ENCODE measurements at places on chromosomes 12 and 14.

DNA sequence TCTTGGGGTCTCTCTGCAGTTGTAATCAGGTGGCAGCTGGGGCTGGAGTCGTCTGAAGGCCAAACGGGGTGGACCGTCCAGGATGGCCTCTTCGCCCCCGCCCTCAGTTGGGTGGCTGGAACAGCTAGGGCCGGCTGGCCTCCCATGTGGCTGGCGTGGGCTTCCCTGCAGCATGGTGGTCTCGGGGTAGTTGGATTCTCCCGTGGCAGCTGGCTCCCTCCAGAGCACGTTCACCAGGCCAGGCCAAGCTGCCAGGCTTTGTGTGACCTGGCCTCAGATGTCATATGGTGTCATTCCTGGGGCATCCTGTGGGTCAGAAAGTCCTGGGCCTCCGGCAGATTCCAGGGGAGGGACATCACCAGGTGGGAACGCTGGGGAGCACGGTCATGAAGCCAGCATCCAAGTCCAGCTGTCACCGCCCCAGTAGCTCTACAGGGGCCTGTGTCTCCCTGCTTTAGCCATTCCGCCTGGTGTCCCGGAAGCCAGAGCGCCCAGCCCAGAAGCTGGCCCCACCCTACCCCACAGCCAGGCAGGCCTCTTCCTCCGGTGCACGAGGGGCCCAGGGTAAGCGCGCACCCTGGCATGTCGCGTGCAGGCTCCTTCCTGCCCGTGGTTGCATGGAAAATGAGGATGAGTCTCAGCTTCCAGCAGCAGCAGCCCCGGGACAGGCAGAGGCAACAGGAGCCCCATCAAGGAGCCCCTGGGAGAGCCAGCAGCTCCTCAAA lies 1.3 kb upstream of the NUDT14 start:
- no peak for DNase-seq

DNA sequence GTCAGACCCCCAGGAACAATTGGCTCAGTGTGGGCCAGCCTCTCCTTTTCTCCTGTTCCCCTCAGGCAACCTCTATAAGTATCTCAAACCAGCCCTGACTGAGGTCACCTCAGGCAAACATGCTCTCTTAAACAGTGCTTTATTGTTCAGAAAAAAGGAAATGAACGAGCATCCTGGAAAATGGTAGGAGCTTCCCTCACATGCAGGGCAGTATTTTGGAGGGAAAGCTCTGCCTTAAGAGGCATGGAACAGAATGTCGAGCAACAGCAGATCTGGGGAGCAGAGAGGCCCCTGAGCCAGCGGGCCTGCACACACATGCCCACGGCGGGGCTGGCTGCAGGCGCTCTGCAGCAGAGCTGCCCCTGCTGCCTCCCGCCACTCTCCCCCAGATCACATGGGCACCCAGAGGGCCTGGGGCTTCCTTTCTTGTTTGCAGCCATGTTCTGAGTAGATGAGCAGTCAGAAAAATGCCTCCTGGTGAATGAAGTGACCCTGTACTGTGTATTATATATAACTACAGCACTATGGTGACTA lies 42.0 kb downstream of the MOK start:
- peak; percentile 41 for DNase-seq

- no peak for DNase-seq
Observed at GRCh38 chr14:105198588-105198987, 17.5 kb upstream of the NUDT14 start.

DNA sequence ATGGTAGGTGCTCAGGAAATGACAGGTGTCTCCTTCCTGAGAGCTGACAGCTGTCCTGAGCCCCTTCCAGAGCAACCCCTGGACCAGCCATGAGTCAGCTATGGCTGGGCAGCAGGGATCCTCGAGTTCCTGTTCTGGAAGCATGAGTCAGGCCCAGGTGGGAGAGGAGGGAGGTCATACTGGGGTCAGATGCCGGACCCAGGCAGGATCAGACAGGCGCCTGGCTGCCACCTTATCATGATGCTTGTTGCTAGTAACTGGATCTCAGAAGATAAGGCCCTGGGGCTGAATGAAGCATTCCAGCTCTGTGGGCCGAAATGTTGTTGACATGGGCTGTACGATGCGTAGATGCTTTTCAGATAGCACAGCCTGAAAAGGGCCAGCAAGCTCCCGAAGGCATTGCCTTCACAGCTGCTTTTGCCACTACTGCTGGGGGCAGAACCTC lies 17.4 kb upstream of the KRT7 start:
- no peak for DNase-seq

DNA sequence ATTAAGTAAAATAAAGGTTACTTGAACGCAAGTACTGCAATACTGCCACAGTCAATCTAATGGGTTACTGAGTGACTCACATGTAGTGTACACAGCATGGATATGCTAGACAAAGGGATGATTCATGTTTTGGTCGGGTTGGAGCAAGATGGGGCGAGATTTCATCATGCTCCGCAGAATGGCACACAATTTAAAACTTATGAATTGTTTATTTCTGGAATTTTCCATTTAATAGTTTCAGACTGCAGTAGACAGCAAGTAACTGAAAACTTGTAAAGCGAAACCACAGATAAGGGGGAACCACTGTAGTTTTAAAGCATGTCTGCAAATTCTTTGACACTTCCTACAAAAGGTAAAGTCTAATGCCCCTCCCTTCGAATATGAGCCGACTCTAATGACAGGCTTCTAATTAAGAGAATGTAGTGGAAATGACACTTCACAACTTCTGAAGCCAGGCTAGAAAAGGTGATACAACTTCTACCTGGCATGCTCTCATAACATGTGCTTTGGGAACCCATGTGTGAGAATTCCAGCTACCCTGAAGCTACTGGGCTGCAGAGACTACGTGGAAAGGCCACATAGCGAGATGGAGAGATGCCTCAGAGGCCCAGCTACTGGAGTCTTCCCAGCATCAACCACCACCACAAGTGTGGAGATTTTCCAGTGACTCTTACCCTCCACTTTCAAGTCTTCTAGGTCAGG lies 13.9 kb upstream of the TCP11L2 start:
- no peak for DNase-seq

DNA sequence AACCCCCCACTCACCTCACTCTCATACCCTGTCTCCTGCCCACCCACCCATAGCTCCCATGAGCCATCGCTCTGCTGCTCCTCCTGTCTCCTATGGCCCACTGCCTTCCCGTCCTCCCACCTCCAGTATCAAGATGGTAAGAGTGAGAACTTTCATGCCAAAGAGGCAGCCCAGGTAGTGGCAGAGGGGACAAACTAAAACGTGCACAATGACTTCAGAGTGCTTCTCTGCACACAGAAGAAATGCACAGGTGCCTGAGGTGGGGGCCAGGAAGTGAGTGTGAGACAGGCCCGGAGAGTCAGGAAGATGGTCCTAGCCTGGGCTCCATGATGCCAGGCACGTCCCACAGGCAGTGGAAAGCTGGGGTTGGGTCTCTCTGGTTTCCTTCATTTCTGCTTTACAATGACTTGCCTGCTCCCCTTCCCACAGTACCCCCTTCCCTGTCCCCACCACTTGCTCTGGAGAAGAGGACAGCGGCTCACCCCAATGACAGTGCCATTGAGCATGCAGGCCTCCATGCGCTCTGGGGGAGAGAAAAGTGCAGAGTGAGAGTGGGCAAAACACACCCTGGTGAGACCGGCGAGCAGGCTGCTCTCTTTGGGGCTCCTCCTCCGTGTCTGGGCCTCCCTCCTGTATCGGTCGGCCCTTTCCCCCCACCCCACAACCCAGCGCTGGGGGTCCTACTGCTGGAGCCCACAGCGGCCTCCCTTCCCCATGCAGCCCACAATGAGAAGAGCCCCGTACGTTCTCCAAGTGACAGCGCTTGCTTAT lies 22.8 kb upstream of the ANO2 start:
- DNase-seq = no peak

DNA sequence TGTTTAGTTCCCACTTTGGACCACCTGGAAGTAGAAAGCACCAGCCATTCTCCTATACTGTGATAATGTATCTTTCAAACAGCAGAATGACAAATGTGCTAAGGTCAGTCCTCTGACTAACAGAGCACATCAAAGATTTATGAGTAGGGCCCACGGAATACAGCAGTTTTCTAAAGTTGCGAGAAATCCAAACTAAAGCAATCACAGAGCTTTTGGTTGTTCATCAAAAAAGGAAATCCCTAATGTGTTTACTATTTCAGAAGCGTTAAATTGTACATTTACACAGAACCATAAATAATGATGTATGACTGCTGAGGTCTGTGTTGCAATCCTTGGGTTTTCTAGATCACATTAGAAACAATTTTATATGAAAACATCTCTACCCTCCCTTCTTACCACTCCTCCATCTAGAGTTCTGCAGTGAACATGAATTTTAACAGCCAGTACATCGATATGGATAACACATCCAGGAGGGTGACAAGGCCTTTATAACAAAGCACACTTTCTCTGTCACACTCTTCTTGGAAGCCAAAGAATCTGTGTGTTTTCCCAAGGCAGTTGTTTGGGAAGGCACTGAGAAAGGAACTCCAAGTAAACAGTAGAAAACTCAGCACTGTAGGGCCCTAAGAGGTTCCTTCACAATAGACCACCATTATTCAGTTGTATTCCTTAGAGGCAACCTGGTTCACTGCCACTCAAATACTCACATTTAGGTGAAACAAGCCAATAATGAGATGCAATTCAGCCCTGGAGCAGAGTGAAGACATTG lies 7.3 kb downstream of the KITLG start:
- no peak for DNase-seq

- DNase-seq = no peak
Observed at GRCh38 chr12:122045262-122045661, 23.6 kb downstream of the BCL7A start.

DNA sequence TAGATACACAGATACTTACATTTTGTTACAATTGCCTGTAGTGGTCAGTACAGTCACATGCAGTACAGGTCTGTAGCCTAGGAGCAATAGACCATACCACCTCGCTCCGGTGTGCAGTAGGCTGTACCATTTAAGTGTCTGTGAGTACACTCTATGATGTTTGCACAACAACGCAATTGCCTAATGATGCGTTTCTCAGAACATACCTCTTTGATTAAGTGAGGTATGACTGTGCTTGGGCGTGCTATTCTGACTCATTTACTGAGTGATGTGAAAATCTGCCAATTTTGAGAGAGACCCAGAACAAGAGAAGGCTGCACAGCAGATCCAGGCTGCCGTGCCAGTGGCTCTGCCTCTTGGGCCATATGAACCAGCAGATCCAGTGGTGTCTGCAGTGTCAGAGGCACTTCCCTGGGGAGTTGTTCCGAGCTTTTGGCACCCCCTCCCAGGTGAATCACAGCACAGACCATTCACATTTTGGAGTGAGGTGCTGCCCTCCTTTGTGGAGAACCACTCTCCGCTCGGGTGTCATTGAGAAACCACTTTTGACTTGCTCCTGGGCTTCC lies 20.4 kb downstream of the DLK1 start:
- no peak for DNase-seq

GRCh38 chr14:76866456-76866855 lies 40.2 kb downstream of the LRRC74A start:
- no peak for DNase-seq

DNA sequence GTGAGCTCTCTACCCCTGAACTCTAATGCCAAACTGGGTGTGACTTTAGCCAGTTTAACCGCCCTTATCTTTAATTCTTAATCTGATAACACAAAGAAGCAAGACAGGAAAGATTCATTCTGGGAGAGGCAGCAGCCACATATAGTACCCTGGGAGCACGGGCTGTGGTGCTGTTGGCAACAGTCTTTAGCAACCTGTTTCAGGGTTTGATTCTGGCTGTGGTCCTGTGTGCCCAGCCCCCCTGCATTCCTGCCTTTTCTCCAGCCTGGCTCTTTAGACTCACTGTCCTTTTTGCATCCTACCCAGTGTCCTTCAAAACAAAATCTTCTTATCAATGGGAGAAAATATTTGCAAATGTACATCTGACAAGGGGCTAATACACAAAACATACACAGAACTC lies 275.2 kb downstream of the GXYLT1 start:
- no peak for DNase-seq

DNA sequence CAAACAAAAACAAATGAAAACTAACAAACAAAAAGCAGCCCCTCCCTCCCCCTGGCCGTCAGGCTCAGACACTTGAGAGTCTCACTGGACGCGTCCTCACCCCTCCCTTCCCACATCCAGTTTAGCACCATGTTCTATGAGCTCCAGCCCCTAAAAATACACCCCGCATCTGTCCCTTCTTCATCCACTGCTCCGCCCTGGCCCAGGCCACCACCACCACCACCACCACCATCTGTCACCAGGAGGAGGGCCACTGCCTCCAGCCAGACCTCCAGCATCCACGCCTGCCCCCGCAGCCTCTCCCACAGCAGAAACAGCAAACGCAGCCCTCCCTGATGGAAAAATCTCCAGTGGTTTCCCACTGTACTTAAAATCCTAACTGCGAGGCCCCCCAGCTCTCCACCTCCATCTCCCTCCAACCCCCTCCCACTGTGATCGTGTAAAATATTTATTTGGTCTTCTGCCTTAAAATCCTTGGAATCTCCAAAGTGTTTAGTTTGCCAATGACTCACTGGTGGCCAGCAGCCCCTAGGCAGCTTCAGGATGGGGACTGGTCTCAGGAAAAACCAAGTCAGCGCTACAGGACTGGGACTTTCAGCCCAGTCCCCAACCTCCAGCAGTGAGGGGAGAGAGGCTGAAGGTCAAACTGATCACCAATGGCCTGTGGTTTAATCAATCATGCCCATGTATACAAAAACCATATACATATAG lies 95.1 kb downstream of the SCARB1 start:
- DNase-seq = peak; percentile 29

DNA sequence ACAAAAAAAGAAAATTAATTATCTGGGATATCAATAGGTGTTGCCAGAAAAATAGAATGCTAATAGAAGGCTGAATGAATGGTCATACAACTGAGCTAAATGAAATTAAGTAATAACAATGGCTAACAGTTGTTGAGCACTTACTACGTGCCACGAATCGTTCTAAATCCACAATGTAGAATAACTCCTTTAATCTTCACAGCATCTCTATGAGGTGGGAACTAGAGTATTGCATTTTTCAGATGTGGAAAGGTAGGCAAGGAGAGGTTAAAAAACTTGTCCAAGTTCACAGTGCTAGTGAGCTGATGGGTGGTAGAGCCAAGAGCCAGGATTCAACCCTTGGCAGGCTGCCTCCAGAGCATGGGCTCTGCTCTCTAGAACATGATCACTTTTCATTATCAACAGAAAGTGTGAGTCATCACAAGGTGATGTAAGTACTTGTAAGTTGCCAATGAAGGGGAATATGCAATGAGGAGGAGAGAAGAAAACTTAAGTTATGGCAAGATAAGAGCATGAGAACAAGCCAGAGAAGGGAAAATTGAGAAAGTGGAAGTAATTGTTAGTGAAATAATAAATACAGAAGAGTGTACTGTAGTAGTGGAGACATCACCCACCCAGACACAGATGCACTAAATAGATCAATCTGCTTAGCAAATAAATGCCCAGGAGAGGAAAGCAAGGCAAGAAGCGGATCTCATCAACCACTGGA lies 122.1 kb downstream of the PRKD1 start:
- no peak for DNase-seq
